ENCODE measurements at places on chromosomes 4 and X.

GRCh38 chr4:32662803-32663202 is 1942.6 kb downstream of the PCDH7 start:
- DNase-seq, result no peak

DNA sequence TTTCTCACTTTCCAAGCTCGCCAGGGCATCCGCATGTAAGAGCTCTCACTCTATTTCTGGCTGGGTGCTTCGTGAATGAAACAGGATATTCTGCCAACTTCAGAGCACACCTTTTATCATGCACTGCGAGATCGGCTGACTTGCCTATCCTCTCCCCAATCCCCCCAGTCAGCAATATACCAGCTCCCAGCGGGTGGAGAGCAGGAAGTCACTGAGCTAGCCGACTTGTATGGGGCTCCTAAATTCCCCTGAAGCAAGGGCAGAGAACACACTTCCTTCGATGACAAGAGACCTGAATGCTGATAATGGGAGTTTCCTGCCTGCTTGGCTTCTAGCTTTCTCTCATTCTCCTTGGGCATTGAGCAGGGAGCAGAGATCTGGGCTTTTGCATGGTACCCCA is 33.8 kb upstream of the MAMLD1 start:
- no peak for DNase-seq

DNA sequence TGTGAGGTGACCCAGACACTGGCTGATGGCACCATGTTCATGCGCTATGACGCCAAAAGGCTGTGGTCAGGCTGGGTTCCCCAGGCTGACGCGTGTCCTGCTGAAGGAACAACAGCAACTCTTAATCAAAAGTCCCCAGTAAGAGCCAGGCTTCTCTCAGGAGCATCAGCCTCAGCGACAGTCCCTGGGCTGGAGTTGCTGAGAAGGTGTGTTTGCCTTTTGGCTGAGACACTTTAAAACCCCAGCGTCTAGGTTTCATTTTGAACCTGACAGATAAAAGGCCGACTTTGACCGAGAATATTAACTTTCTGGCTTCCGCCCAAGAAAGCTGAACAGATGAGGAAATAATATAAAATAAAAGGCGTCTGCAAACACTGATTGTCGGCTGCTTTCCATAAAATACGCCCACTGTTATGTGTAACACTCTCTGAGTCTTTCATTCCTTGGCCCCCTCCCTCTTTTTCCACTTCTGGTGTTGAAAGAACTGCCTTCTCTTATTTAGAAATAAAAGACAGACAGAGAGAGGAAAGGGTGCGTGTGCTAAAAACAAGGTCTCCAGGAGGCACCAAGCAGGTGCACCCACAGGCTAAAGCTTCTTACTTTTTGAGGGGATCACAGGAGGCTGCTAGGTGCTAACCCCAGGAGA is 373.6 kb downstream of the MID1IP1 start:
- DNase-seq, result no peak

DNA sequence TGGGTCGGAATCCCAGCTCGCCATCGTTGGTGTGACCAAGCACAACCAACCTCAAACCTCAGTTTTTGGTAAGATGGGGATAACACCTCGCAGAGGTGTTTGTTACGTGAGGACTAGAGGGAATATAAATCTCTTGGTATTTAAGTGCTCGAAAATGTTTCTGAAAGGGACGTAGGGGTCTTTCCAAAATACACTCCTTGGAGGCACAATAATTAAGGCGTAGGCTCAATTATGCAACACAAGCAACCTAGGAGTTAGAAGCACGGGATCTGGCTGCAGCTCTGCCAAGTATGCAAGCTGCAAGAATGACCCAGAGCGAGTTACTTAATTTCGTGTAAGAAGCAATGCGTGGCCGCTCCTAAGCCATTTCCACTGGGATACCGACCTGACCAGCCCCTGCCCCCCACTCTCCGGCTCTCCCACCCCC is 552 bp downstream of the ADH5 start:
- DNase-seq, result no peak

DNA sequence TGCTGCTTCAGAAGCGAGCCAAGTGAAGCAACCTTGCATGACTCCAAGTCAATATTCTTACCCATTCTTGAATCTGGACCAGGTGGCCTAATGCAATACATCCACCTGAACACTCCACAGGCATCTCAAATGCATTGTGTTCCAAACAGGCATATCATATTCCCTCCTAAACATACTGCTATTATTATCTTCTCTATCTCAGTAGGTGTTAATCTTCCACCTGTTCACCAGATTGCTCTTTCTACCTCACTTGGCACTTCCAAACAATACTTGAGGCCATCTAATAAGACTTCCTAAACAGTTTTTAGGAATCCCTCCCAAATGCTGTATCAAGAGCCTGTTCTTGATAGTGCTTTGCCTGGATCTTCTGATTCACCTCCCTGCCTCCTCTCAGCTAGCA is 90.7 kb downstream of the GPRIN3 start:
- no peak for DNase-seq

DNA sequence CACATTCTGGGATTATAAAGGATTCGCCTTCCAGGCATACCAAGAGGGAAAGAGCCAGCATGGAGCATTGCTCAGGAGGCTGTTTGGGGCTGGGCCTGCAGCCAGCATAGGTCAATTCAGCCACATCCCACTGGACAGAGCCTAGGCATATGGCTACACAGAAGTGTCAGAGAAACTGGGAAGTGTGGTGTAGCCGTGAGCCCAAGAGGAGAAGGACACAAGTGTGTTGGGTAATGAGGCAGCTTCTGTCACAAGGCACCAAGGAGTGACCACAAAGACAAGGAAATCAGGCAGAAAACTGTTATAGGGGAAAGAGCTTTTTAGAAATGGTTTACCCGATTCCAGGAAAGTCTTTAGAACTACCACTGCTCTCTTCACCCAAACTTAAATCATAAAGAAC is 178.6 kb upstream of the TBL1X start:
- no peak for DNase-seq

DNA sequence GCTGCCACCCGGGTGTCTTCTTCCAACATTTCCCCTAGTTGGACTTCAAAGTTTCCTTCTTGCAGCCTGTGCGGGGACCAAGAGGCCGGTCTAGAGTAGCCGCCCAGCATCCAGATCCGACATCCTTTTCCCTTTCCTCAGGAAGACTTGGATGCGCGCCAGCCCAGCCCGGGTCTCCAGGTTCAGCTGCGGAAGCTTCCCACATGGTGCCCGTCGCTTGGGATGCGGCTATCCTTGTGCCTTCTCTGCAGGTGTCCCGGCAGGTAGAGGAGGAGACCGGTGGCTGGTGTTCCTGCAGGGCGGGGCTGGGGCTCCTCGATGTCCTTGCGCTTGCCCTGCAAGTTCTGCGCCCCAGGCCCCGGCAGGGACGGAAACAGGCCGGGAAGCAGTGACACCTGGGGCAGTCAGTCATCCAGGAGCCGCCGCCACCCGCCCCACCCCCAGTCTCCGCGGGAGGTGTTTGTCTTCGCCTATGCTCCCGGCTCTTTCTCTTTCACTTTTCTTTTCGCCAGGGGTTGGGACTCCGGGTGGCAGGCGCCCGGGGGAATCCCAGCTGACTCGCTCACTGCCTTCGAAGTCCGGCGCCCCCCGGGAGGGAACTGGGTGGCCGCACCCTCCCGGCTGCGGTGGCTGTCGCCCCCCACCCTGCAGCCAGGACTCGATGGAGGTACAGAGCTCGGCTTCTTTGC is at the start of gene IL15:
TSS of gene IL15 (plus strand) at position 502 of the 689 bp plus-strand sequence. CDS start 82,882 bp downstream, outside the sequence.
- peak; percentile 62 for DNase-seq

- DNase-seq, result no peak
Measured at GRCh38 chrX:9866633-9867032, 80.4 kb downstream of the SHROOM2 start.

- DNase-seq, result no peak
Measured at GRCh38 chrX:120274958-120275357, 24.3 kb downstream of the ZBTB33 start.

- DNase-seq, result no peak
Measured at GRCh38 chr4:7127576-7127975, 59.7 kb upstream of the GRPEL1 start.

DNA sequence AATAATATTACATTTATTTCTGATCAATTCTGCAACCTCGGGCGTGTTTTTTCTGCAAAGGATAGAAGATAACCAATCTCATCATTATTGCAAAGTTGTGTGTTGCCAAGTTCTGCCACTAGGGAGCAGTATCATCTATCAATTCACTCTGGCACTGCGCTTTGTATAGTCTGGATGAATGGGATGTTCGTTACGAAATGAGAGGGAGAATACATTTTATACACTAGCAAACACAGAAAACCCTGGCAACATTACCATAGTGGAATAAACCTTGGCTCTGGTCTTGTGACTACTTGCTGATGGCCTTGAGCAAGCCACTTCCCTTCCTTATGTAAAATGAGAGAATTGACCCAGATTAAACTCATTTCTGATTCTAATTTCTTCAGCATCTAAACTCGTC is 97.5 kb upstream of the ZNF518B start:
- DNase-seq, result no peak

GRCh38 chr4:29708473-29708872 is 1011.7 kb upstream of the PCDH7 start:
- no peak for DNase-seq

DNA sequence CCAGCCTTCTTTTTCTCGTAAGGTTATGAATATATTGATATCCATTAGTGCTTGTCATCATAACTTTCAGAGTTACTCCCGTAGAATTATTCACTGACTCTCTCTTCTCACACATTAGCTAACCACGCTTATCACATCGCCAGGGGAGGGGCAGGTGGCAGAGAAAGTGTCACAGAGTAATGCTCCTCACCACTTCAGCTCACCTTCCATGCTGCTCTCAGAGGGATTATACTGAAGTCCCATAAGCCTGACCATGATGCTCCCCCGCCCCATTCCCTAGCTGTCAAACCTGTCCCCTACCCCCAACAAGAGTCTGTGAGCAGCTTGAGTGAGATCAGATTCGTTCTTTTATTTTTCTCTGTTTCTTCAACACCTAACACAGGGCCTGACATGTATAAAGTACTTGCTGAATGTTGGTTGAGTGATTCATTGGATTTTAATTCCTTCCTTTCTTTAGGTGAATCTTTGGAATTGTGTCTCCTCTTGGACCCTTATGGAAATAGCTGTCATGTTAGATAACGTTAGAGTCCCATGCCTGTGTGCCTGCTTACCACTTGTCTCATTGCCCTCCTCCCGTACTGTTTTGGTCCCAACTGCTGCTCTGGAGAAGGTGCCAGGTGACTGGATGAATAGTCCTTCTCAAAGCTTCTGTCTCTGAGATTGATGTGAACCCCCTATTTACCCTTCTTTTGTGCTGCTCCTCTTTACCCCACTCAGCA is 55.1 kb downstream of the RS1 start:
- DNase-seq, result no peak

DNA sequence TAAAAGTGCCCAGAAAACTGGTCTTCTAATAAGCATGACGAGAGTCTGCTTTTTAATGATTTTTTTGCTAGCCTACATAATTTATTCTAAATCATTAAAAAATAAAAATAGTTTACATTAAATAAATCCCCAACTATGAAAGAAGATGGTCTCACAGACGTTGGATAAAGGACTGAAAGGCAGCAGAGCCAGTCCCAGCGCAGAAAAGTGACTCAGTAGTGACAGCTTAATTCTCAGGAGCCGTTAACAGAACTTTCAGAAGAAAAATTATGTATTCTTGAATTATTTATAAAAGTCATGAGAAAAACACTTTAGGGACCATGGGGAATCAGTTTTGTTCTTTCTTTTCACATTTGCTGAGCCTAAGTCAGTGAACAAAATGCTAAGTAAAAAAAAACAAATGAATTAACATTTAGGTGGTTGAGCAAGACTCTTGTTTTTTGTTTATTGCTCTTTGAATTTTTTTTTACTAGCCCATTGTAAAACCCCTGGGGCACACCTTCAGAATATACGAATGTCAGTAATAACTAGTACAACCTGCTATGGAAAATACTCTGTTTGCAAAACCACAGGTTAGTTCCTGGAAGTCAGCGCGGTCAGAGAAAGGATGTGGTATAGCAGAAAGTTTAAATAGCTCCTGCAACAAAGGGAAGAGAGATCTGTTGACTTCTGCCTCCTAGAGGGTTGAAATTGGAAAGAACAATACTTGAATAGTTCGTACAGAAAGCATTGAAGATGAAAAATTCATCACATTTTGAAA is 50.4 kb upstream of the CCDC160 start:
- no peak for DNase-seq

DNA sequence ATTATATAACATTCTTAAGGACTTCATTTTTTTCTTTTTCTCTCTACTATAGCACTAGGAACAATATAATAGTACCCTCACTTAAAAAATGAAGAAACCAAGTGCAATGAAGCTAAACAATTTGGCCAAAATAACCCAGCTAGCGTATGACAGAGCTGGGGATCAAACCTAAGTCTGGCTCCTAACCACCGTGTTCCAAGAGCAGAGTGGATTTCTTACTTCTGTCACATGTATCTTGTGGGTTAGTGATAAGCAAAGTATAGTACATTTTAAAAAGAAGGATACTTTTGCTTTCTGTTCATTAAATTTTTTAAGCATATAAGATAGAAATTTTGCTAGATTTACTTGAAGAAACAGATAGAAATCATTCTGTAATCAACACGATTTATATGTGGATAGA is 11.5 kb downstream of the LIMCH1 start:
- no peak for DNase-seq

DNA sequence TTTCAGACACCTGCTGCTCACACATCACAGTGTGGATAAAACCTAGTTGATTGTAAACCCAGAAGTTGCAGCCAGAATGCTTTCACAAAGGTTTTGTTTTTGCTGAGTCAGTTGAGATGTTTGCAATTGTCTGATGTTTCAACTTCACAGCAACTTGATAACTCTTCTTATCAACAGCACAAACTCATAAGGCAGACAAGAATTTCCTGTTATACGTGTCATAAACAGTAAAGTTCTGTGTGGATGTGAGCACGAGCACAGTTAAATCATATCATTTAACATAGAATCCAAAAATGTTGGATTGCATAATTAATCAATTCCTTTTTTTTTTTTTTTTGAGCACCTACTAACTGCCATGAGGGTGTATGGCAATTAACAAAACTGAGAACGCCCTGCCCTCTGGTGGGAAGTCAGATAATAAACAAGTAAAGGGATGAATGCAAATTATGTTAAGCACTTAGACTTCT is 512.2 kb downstream of the PDHA2 start:
- DNase-seq, result no peak

DNA sequence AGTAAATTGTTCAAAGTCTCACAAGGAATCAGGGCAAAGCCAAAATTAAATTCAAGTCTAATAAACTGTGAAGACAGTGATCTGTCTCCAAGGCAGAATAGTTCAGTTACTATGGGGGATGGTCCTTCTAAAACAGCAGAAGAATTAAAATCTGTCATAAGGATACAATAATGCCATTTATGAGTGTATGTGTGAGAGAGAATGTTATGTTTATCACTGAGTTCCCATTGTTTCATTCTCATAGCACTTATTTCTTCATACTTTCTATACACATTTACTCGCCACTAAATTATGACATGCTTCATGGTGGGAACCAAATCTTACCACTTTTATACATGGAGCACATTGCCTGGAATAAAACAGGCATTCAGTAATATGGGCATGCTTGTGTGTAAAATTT is 102.5 kb downstream of the AMMECR1 start:
- no peak for DNase-seq

GRCh38 chr4:58849026-58849425 is 1738.8 kb upstream of the IGFBP7 start:
- no peak for DNase-seq

- no peak for DNase-seq
Measured at GRCh38 chrX:152861116-152861515, 30.3 kb downstream of the NSDHL start.

- no peak for DNase-seq
Measured at GRCh38 chr4:45778514-45778913, 345.3 kb downstream of the GABRG1 start.

- DNase-seq, result no peak
Measured at GRCh38 chr4:5067908-5068307, 16.6 kb downstream of the STK32B start.
